ENCODE measurements at places on chromosomes 1 and 21. TPM values are rescaled to one million over a fixed set of nuclear protein-coding genes. Genes with fewer than 3 reads are reported as not detected.
A peak's percentile ranks its signal among the peaks of the same experiment; 100 is the strongest.

DNA sequence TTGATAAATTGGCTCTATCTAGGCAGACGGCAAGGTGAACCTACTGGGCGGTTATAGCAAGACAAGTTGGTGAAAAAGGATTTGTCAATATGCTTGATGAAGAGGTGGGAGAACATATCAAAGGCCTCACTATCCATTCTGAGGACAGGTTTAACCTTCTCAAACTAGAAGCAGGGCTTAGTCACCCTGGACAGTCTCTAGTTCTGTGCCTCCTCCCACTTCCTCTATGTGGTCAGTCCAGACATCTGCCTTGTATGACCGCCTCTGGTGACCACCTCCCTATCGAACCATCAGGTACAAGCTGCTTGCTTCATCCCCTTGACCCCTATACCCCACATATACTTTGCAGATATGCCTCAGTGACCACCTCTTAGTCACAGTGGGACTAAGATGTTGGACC lies 2.3 kb upstream of the SCYL3 start:
- DNase-seq = no peak

GRCh38 chr1:33436557-33437285 lies 5.8 kb upstream of the PHC2 start:
- DNase-seq = peak; percentile 28

- no peak for DNase-seq
These were observed 22.4 kb downstream of the PRCC start for GRCh38 chr1:156789621-156790318.

GRCh38 chr1:41812051-41812450 lies 106.7 kb downstream of the HIVEP3 start:
- DNase-seq = peak; percentile 78

DNA sequence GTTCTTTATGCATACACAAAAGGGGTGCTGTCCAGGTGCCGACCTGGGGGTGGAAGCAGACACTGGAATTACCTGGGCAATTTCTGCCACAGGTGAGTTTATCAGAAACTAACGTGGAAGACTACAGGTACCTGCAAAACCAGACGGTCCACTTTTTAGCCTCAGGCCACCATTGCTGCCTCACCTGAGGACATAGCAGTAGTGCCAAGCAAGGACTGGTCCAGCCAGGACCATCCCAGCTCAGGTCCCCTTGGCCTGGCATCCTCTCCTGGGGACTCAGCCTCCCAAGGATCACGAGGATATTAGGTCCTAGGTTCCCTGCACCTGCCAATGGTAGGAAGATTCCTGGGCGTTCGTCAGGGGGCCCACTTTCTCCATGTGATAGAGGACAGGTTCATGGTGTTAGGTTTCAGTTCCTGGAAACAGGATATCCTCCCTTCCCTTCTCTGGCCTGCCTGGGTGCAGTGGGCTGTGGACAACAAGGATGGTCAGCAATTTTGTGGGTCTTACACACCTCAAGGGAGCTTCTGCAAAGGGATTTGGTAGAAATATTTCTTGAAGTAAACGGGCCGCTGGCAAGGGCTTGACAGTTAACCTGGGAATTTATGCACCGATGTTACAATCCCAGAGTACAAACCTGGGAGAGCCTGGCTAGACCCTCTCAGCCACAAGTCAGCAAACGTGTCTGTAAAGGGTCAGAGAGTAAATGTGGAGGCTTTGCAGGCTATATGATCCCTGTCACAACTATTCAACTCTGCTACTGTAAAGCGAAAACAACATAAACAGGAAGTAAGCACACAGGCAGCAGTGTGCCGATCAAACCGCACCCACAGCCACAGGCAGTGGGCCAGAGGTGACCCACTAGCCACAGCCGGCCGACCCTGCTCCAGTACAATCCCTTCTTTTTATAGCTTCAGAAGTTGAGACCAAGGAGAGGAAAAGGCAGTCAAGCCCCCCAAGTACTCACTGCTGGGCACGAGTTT lies 71.4 kb upstream of the RAB4A start:
- no peak for DNase-seq

DNA sequence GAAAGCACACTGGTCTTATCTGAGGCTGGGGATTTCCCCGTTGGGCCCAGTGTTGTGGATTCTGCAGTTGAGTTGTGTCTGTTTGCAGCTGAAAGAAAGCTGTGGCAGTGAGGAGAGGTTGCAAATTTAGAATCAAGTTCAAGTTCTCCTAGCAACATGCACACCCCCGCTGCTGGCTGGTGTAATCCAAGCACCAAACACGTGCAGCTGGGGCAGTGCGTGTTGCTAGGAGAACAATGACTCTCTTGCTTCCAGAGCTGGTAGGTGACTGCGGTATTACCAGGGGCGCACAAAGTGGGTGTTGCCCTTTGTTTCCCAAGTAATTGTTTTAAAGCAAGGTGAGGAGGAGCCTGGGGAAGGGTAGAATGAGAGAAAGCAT lies 91.5 kb downstream of the IER5 start:
- peak; percentile 84 for DNase-seq

- DNase-seq = peak; percentile 52
These were observed 16.2 kb upstream of the ERICH3 start for GRCh38 chr1:74689621-74690363.

DNA sequence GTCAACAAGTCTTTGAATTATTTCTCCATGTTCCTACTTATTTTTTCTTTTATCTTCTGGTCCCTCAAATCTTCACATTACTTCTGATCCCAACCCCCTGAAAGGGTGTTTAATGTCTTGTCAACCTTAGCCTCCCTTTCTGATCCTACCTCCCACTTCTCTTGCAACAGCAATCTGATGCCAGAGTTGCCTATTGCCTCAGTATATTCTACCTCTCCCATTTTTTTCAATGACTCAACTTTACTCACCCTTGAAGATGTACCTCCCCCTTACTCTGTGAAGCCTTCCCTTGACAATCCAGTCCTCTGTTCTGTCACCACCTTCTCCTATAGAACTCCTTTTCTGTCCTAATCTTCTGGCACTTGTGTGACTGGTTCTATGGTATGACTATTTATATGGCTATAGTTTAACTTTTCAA lies 99.5 kb upstream of the CD55 start:
- peak; percentile 8 for DNase-seq

DNA sequence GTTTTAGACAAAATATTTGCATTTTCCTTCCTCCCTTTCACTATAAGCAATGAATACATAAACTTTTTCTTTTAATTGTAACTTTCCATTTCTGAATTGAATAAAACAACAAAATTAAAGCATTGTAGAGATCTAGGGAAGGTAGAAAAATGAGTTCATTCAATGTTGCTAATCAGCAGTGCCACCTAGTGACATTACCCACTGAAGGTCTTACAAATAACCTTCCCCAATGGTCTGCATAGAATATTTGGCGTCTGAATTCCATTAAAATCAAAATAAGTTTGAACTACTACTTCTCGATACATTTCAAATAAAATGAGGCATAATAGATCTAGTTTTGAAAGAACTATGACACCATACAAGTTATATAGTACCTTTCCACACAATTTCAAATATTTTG lies 19.6 kb downstream of the FH start:
- DNase-seq = peak; percentile 62

GRCh38 chr1:236370420-236370819 lies 23.7 kb upstream of the EDARADD start:
- no peak for DNase-seq

DNA sequence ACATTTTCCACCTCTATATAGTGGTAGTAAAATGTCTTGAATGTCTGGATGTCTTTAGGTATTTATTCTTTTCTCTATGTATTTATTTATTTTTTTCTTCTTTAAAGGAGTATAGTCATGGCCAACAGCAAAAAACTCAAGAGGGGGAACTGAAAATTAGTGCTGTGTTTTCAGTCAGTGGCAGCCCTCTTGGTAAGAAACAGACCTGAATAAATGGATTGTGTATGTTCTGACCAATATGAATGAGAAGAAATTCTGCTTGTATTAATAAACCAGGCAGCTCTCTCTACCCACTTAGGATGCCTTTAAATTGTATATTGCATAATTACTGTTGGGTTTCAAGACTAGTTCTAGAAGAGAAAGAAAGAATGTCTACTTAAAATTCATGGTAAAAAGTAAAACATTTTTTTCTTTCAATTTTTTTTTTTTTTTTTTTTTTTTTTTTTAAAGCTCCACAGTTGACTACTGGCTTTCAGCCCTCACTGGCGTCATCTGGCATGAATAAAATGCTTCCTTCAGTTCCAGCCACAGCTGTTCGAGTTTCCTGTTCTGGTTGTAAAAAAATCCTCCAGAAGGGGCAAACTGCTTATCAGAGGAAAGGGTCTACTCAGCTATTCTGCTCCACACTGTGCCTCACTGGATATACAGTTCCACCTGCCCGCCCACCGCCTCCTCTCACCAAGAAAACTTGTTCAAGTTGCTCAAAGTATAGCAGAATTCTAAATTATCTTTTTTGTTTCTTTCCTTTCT lies 101.6 kb downstream of the ZMYM4 start:
- peak; percentile 90 for DNase-seq

DNA sequence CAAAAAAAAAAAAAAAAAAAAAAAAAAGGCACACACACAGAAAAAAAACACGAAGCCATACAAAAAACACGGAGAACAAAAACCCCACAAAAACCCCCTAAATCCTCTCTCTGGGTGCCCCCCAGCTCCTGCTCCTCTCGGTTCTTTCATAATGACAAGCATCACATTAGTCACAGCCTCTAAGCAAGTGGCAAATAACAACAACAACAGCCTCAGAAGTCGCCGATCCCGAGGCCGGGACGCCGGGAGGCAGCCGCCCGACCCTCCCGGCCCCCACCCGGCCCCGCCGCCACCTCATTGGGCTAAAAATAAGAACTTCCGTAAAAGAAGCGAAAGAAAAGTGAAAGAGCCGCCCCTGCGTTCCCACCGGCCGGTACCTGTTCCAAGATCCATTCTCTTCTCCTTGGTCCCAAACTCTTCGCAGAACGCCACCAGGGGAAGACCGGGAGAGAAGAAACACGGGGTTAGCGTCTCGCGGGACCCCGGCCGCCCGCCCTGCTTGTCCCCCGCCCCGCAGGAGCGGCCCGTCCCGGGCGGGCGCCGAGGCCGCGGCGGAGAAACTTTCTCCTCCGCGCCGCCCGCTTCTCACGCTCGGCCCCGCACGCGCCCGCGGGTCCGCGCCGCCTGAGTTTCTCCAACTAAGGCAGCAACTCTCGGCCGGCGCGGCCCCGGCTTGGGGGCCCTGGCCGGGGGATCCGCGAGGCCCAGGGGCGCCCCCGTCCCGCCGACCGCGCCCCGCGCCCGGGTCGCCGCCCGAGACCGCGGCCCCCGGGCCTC lies 102.8 kb downstream of the CASZ1 start:
- DNase-seq = no peak

DNA sequence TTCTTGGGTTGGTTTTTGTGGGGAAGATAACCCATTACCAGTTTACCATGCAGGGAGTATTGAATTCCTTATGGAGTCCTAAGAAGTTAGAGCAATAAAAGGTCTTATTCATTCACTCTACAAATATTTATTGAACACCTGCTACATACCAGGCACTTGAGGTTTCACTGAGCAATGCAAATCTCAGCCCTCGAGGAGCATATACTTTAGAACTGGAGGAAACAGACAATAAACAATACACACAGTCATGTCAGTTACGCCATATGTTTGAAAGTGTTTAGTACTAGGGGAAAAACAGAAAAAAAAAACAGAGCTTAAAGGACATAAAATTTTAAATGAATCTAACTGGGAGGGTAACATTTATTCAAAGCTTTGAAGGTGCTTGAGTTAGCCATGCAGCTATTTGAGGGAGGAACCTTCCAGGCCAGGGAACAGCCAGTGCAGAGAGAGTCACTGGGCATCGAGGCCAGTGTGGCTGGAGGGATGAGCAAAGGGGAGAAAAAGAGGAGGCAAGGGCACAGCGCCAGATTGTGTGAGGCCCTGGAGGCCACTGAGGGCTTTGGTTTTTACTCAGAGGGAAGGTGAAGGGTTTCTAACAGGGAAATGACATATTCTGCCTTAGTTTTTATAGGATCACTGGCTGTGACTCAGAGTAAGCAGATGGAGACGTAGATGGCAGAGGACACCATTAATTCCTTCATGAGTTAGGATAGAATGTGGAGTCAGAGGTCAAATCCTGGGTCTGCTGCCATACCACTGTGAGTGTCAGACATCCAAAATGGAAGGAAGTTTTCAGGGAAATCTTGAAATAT lies 32.7 kb downstream of the C1orf21 start:
- peak; percentile 78 for DNase-seq

- DNase-seq = peak; percentile 79
These were observed 65.2 kb downstream of the SIK1 start for GRCh38 chr21:43361493-43362296.

- peak; percentile 29 for DNase-seq
These were observed 803 bp downstream of the COP1 start for GRCh38 chr1:176206006-176206960.

The FAM151A gene
- total RNA-seq = not detected

The PTPN22 gene
- 0.28 TPM for total RNA-seq

The CD5L gene
- not detected for total RNA-seq

The FCGR3A gene
- total RNA-seq = not detected

The MYBPHL gene
- total RNA-seq = not detected

The FHL3 gene
- 7.2 TPM for total RNA-seq

The S100A3 gene
- 2.9 TPM for total RNA-seq

The HSF2BP gene
- 0.90 TPM for total RNA-seq

The CATSPERE gene
- total RNA-seq = 0.18 TPM

The OPTC gene
- total RNA-seq = not detected

The CSMD2 gene
- total RNA-seq = 0.28 TPM

All from IMR-90 (cell line).